Activated naive CD4-positive, alpha-beta T cell treated with Interleukin-2 at 50 U/mL for 16 hours (primary cell): ENCODE measurements at places on chromosomes 7 and 10.

DNA sequence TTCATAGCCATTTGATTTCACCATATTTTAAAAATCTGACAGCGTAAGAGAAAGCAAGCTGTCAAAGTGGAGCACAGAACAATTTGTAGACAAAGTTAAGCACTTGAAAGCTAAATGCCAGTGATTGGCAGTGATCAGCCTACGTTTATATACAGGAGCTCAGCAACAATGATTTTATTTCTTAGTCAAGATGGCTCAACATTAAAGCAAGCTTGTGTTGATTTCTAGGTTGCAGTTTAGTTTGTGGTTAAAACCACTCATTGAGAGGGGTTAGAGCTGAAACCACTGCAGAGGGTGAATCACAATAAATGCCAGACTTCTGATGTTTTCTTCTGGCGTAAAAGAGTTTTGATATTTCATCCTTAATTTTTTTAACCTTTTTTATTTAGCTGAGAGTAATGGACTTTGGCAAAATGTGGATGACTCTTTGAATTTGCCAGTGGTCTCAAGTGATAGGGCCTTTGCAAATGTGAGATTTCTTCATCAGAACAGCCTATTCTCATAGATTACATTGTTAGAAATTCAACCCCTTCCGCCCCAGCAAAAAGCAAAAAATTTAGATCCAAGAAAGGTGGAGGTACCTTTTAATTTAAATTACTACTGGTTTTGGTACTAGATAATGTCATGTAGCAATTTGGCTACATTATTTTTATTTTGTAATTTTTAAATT, 73.8 kb downstream of the SHOC2 start:
- no peak for DNase-seq

- peak; percentile 45 for DNase-seq
Measured at GRCh38 chr7:27154901-27155815, 1.3 kb downstream of the HOXA7 start.

DNA sequence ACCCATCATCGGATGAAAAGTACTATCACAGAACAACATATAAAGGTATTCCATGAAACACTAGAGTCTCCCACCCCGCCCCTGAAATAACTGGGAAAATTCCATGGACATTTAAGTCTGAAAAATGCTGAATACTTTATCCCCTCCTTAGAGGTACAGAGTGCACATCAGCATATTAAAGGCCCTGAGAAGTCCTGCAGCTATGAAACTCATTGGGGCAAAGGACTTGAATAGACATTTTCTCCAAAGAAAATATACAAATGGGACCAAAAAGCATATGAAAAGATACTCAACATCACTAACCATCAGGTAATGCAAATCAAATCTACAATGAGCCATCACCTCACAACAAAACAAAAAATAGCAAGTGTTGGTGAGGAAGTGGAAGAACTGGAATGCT, 18.9 kb downstream of the XPNPEP1 start:
- no peak for DNase-seq

- no peak for DNase-seq
Measured at GRCh38 chr7:70594170-70594569, 537.8 kb upstream of the GALNT17 start.

DNA sequence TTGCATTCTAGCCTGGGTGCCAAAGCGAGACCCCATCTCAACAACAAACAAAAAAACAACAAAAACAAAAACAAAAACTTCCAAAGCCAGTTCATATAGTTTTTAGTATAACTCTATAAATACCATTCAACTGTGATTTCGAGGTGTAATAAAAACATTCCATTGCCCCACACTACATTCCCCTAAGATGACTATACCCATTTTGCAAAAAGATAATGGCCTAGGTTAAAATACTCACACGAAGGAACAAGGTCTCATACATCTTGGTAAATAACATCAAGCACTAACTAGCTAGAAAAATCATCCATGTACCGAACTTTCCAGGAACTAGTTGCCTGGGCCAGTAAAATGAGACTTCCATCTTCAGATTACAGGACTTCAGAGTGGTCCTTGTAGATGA, 55.4 kb downstream of the GLI3 start:
- no peak for DNase-seq
